ENCODE measurements at places on chromosomes 4 and X.

- DNase-seq: no peak
These were observed 72.0 kb upstream of the TSPAN7 start for GRCh38 chrX:38489341-38489740.

- no peak for DNase-seq
These were observed 70.1 kb downstream of the NSG1 start for GRCh38 chr4:4456816-4457578.

DNA sequence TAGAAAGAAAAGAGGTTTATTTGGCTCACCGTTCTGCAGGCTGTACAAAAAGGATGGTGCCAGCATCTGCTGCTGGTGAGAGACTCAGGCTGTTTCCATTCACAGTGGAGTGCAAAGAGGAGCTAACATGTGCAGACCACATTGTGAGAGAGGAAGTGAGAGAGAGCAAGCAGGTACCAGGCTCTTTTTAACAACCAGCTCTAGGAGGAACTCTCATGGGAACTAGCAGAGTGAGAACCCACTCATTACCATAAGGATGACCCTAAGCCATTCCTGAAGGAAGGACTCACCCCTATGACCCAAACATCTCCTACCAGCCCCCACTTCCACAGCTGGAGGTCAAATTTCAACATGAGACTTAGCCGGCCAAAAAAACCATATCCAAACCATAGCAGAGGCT, 158.6 kb upstream of the ADGRL3 start:
- DNase-seq: no peak

DNA sequence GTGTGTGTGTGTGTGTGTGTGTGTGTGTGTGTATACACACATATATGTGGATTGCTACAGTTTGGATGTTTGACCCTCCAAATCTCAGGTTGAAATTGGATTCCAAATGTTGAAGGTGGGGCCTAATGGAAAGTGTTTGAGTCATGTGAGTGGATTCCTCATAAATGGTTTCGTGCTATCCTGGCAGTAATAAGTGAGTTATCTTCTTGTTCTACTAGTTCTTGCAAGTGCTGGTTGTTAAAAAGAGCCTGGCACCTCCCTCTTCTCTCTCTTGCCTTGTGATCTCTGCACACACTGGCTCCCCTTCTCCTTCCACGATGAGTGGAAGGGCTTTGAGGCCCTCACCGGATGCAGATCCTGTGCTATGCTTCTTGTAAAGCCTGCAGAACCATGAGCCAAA, 344.1 kb downstream of the SH2D1A start:
- DNase-seq: no peak

GRCh38 chr4:186067757-186068385, 1.1 kb upstream of the TLR3 start:
- DNase-seq: no peak

DNA sequence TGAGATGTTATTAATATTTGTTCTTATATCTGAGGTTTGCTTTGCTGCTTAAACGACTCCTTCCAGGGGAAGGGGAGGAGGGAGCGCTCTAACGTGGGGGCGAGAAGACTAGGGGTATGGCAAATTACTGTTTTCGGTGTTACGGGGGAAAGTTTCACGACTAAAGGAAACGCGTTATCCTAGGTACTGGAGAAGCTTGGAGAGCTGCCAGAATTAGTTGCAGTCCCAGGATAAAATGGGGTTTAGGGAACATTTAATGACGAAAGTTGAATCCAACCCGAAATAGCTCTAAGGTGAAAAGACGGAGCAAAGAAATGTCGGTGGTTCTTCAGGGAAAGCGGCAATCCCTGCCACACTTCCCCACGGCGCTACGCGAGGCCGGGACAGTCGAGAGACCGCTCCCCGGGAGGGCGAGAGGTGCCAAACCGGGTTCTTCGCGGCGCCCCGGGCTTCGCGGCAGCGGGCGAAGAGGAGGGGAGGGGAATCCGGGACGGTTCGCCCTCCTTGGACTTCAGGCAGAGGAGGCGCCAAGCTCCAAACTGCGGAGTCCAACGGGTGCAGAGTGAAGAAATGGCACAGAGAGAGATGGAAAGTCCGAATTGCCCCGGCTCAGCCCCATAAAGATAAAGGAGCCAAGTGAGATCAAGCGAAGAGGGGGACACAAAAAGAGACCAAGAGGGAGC, 724 bp downstream of the THOC2 start:
- DNase-seq: no peak

GRCh38 chr4:181524499-181524898, 718.7 kb upstream of the TENM3 start:
- DNase-seq: no peak

GRCh38 chr4:40190465-40190864, 6.4 kb upstream of the RHOH start:
- no peak for DNase-seq

DNA sequence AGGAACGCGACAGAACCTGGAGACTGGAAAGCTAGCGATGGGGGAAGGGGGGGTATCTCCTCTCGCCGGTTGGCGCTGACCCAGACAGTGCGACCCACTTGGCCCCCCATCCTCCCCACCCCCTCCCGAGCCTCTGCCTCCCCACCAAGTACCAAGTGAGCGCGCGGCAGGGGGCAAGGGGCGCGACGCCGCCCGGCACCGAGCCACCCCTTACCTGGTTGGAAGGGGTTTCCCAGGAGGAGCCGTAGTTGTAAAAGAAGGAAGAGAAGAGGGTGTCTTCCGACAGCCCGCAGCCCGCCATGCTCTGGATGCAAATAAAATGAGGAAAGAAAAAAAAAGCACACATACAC, 112.2 kb downstream of the DHX15 start:
- DNase-seq: no peak
